ENCODE measurements at places on chromosomes 1 and 21. TPM values are rescaled to one million over a fixed set of nuclear protein-coding genes. Genes with fewer than 3 reads are reported as not detected.
A peak's percentile ranks its signal among the peaks of the same experiment; 100 is the strongest.

The IFI44L gene
- not detected for total RNA-seq

The PCBP3 gene
- 3.3 TPM for total RNA-seq

The DAB1 gene
- 32.0 TPM for total RNA-seq

The IL23R gene
- not detected for total RNA-seq

The NBPF10 gene
- 1.8 TPM for total RNA-seq

The HEYL gene
- 0.68 TPM for total RNA-seq

DNA sequence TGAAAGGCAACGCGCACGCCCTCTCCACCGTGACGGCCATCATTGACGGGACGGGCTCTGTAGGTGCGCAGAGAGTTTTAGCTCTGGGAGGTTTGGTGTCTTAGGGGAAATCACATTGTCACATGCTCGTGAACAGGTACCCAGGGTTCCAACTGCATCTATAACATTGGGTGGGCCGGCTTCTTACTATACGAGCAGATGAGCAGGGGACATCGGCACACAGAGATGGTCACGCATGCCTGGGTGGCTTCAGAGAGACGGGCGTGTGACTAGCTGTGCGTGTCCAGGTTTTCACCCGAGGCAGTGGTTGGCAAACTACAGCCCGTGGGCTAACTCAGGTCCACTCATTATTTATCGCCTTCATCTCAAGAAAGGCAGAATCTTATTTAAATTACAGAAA lies 54.7 kb downstream of the SLC37A1 start:
- H3K36me3 ChIP-seq, result no peaks in the 10 kb centered on the region
- H3K27ac ChIP-seq, result no peak overlapping the region
- H3K4me3 ChIP-seq, result no peak overlapping the region
- peak; percentile 21 for DNase-seq

DNA sequence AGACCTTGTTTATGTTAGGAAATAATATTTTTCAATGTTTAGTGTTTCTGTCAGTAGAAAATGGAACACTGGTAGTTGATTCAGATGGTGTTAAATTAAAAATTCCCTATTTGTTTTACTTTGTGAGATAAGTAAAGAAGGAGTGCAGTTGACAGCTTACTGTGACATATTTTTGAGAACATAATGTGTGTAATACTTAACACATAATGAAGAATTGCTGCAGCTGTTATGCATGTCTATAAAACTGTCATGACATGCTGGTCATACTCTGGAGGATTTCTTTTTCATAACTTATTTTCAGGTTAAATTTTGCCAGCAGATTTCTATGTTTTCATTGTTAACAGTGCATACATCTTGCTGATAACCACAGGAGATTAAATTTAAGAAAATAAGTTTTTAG lies 296.1 kb downstream of the CTH start:
- no peaks in the 10 kb centered on the region for H3K27me3 ChIP-seq
- no peaks in the 10 kb centered on the region for H3K4me1 ChIP-seq
- no peak for DNase-seq
- H3K36me3 ChIP-seq, result no peaks in the 10 kb centered on the region
- no peak overlapping the region for H3K4me3 ChIP-seq

DNA sequence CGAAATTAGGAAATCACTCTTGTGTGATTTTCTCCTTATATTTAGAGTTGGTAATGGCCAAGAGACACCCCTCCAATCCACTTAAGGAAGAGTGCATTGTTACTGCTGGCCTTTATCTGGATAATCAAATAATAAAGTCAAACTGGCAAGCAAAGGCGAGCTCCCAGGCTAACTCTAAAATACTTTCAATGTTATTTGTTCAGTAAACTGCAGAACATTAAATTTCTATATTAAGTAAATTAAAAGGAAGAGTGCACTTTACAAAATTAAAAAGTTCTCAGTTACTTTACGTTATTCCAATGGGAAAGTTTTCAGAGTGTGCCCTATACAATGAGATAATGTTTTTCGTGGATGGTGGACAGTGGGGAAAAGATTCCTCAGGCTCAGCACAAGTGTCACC lies 562.4 kb upstream of the BEND5 start:
- H3K36me3 ChIP-seq, result no peaks in the 10 kb centered on the region
- no peaks in the 10 kb centered on the region for H3K4me1 ChIP-seq
- H3K4me3 ChIP-seq, result no peak overlapping the region

- no peaks in the 10 kb centered on the region for H3K36me3 ChIP-seq
- DNase-seq, result no peak
- peaks cover 9% of the 10 kb centered on the region for H3K4me1 ChIP-seq
- H3K27me3 ChIP-seq, result peaks cover 24% of the 10 kb centered on the region
- H3K4me3 ChIP-seq, result no peak overlapping the region
Observed at GRCh38 chr1:235841938-235842545, 24.7 kb downstream of the LYST start.

DNA sequence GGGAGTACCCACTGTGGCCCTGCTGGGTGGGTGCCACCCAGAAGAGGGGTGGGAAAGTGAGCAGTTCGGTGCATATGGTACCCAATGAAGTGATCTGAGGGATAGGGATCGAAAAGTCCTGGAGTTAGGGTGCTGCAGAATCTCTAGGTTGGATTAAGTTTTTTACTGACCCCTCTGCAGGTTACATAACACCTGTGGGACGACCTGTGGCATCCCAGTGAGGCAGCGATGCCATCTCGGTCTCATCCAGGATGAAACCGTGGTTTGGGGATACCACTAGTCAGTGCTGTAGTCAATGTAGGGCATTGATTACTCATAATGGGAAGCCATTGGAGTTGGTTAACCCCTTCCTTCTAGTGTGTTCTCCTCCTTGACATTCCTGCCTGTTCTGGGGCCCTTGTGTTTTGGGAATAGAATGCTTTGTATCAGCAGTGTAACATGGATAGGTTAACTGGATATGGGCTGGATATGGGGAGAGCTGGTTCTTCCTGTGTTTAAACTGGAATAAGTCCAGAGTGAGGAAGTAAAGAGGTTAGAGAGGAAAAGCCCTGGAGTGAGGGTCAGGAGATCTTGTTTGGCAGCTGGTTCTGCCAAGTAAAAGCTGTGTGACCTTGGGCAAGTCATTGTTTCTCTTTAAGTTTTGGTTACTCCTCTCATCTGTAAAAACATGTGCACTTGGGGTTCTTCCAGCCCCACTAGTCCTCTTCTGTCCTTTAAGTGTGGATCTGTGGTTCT lies 42.8 kb upstream of the ATF3 start:
- no peak overlapping the region for H3K4me3 ChIP-seq
- H3K27ac ChIP-seq, result no peak overlapping the region
- DNase-seq, result no peak
- H3K4me1 ChIP-seq, result no peaks in the 10 kb centered on the region
- peaks cover 26% of the 10 kb centered on the region for H3K27me3 ChIP-seq

GRCh38 chr1:7845761-7846160 lies 7.1 kb downstream of the UTS2 start:
- H3K27ac ChIP-seq, result no peak overlapping the region
- DNase-seq, result no peak
- no peaks in the 10 kb centered on the region for H3K4me1 ChIP-seq
- H3K36me3 ChIP-seq, result no peaks in the 10 kb centered on the region
- no peak overlapping the region for H3K4me3 ChIP-seq
- peaks cover 41% of the 10 kb centered on the region for H3K27me3 ChIP-seq

DNA sequence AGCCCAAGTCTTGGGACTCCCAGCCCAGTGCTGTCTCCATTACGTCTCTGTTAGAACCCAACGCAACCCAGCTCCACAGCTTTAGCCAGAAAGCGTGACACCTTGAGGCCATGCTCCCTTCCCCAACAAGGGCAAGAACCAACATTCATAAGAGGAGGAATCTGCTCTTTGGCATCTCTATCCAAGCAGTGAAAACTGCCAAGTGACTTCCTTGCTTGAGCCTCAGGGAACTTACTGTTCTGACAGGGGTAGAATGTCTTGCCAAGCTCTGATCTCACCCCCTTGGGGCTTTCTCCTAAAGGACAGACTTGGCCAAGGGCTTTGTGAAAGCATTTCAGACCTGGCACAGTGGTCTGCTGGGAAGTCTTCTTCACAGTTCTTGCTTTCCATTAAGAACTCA lies 56.6 kb downstream of the SYT6 start:
- no peaks in the 10 kb centered on the region for H3K36me3 ChIP-seq
- H3K4me3 ChIP-seq, result no peak overlapping the region
- peaks cover 95% of the 10 kb centered on the region for H3K27me3 ChIP-seq
- no peak for DNase-seq
- H3K27ac ChIP-seq, result no peak overlapping the region
- no peaks in the 10 kb centered on the region for H3K4me1 ChIP-seq

DNA sequence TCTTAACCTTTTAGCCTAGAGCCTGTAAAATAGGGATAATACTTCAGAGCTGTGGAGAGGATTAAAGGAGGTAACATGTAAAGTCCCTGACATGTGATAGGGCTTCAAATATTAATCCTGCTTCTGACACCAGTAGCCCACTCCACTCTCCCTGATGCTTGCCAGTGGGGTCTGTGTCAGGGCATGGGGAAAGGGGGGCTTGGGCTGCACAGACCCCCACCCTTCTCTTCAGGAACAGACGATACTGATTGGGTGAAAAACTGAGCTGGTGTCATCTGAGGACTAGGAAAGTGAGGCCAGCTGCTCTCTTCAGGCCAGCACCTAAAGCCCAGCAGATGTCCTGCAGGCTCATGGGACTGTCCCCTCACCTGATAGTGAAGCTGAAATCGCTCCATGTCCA lies 27.0 kb upstream of the MEF2D start:
- DNase-seq, result no peak
- H3K27me3 ChIP-seq, result no peaks in the 10 kb centered on the region
- no peak overlapping the region for H3K27ac ChIP-seq
- no peaks in the 10 kb centered on the region for H3K4me1 ChIP-seq

DNA sequence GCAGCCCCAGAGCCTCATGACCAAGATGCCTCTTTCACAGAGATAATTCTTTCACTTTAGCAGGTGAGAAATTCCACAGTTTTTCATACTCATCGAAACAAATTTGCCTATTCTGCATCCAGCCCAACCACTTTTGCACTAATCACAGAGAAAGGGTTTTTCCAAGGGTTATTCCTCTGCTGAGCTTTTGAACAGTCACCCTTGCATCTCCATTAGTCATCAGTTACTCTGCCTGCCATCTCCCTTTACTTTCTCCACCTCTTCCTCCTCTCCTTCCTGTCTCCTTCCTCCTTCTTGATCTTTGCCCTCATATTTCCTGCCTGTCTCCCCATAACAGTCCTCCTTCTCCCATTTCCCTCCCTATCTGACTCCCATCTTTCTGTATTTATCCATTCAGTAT lies 43.9 kb downstream of the FH start:
- H3K4me3 ChIP-seq, result no peak overlapping the region
- no peaks in the 10 kb centered on the region for H3K4me1 ChIP-seq
- H3K36me3 ChIP-seq, result no peaks in the 10 kb centered on the region

- DNase-seq, result no peak
- peaks cover 48% of the 10 kb centered on the region for H3K36me3 ChIP-seq
- no peak overlapping the region for H3K4me3 ChIP-seq
- H3K27me3 ChIP-seq, result no peaks in the 10 kb centered on the region
- no peak overlapping the region for H3K27ac ChIP-seq
Observed at GRCh38 chr1:21820597-21821232, 8.7 kb downstream of the LDLRAD2 start.
